ENCODE measurements at places on chromosomes 1 and 21. TPM values are rescaled to one million over a fixed set of nuclear protein-coding genes. Genes with fewer than 3 reads are reported as not detected.

The SH3D21 gene
- total RNA-seq: 2.6 TPM

The C4BPA gene
- total RNA-seq: not detected

The H3-3A gene
- 162 TPM for total RNA-seq

The PGLYRP4 gene
- total RNA-seq: not detected

The TNFRSF4 gene
- 0.32 TPM for total RNA-seq

DNA sequence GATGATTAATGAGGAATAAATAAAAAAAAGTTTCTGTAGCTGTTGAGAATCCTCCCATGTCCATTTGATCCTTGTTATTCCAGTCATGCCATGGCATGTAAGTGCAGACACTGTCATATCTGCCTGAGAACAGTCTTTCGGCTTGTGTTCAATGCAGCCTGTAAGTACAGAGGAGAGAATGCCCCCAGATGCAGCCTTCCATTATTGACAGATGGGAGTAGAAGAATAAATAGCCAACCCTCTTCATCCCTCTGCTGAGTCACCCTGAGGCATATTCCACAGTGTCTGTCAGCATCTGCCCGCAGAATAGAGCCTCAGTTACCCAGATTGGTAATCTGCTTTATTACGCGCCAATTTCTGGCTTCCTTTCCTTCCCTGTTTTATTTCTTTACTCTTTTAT, 139.4 kb downstream of the LRRC7 start:
- DNase-seq: no peak

DNA sequence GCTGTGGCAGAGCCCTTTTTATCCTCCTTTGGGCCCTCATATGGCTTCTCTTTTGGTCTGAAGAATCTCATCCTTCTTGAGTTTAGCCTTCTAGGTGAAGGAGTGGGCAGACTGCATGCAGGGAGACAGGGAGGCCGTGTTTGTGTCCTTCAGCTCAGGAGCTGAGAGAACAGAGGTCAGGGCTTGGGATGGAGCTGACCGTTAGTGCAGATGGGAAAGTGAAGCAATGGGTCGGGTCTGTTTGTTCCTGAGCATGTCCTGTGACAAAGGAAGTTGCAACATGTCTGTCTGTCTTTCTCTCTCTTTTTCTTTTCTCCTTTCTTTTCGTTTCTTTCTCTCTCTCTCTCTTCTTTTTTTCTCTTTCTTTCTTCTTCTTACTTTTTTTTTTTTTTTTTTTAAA, 14.9 kb downstream of the MAPKAPK2 start:
- peak; percentile 49 for DNase-seq

- DNase-seq: peak; percentile 59
Observed at GRCh38 chr1:208174731-208175507, 69.3 kb downstream of the PLXNA2 start.

GRCh38 chr1:87473203-87473661, 144.6 kb downstream of the LMO4 start:
- DNase-seq: no peak

GRCh38 chr1:3581296-3582036, 29.8 kb downstream of the MEGF6 start:
- no peak for DNase-seq

- DNase-seq: peak; percentile 76
Observed at GRCh38 chr1:111592389-111593361, 26.9 kb upstream of the RAP1A start.

DNA sequence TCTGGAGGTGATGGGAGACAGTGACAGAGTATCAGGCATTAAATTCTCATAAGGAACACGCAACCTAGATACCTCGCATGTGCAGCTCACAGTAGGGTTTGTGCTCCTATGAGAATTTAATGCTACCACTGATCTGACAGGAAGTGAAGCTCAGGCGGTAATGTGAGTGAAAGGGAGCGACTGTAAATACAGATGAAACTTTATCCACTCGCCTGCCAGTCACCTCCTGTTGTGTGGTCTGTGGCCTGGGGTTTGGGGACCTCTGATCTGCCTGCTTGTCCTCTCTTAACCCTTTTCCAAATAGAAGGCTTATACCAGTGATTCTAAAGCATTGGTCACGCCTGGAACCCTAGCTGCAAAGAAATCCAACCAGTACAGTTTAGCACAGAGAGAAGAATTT, 15.3 kb downstream of the GABPA start:
- peak; percentile 70 for DNase-seq

DNA sequence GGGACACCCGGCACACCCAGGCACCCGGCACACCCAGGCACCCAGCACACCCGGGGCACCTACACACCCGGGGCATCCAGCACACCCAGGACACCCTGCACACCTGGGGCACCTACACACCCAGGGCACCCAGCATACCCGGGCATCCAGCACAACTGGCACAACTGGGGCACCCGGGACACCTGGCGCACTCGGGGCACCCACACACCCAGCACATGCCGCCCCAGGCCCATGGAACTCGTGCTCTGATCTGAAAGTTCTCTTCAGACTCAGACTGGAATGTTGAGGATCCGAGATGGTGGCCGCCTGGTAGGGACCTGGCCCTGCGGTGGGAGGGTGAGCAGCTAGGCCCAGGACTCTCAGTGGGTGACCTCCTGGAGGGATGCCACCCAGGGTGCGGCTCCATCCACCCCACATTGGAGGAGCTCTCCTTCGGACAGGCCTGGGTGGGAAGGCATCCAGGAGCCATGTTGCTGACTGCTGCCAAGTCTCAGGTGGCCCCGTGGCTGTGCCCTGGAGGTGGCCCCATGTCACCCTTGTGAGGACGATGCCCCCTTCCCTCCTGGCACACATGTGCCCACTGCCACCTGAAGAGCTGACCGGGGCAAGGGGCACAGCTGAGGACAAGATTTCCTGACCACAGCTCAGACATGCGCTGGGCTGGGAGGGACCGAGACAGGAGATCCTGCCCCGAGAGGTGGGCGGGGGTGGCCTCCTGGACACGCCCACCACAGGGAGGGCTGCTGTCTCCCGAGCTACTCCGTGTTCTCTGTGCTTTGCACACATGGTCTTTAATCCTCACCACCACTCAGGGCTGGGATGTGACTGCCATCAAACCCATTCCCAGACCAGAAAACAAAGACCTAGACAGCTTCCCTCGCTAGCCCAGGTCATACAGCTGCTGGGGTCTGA, 37.0 kb downstream of the UBE2G2 start:
- no peak for DNase-seq

DNA sequence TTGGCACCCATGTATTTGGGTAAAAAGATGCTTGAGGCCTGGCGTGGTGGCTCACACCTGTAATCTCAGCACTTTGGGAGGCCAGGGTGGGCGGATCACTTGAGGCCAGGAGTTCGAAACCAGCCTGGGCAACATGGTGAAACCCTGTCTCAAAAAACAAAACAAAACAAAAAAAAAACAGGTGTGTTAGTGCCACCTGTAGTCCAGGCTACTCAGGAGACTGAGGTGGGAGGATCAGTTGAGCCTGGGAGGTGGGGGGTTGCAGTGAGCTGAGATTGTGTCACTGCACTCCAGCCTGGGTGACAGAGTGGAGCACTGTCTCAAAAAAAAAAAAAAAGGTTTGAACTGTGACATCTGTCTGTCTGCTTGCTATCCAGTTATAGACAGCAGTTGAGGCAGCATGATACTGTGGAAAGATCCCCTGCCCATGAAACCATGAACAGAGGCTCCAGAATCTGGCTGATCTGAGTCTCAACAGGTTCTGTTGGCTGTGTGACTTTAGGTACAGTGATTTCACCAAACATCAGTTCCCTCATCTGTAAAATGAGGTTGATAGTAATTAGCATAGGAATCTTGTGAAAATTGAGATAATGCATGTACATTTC, 5.7 kb downstream of the DYRK1A start:
- DNase-seq: no peak

- no peak for DNase-seq
Observed at GRCh38 chr1:244010191-244010590, 40.9 kb upstream of the ZBTB18 start.

GRCh38 chr1:85576642-85577418, 3.7 kb upstream of the CCN1 start:
- peak; percentile 87 for DNase-seq

- DNase-seq: no peak
Observed at GRCh38 chr1:34618381-34618780, 136.5 kb upstream of the GJB5 start.

GRCh38 chr1:118023199-118023598, 93.7 kb downstream of the WDR3 start:
- DNase-seq: peak; percentile 1

GRCh38 chr1:87572891-87573290, 244.2 kb downstream of the LMO4 start:
- DNase-seq: peak; percentile 6

DNA sequence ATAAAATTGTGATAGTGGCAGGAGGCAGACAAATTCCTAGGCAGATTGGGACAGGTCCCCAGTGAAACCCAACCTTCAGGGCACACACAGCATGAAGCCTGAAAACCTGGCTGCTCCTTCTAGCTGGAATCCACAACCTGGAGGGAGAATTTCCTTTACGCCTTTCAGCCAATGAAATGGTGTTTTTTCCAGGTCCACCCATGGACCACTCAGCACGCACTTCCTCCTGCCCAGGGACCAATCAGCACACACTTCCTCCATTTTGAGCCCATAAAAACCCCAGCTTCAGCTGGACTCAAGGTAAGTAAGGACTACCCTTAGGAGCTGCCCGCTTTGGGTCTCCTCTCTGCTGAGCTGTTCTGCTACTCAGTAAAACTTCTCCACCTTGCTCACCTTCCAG, 120.1 kb downstream of the AKT3 start:
- no peak for DNase-seq

All from LHCN-M2 (cell line).